Activated T-helper 1 cell treated with anti-CD3 and anti-CD28 coated beads, Interleukin-2, amount 50 U/mL, for 16 hours (primary cell): ENCODE measurements at places on chromosomes 6 and 20.

- no peak for DNase-seq
Measured at GRCh38 chr6:135331002-135331401, 149.9 kb downstream of the MYB start.

DNA sequence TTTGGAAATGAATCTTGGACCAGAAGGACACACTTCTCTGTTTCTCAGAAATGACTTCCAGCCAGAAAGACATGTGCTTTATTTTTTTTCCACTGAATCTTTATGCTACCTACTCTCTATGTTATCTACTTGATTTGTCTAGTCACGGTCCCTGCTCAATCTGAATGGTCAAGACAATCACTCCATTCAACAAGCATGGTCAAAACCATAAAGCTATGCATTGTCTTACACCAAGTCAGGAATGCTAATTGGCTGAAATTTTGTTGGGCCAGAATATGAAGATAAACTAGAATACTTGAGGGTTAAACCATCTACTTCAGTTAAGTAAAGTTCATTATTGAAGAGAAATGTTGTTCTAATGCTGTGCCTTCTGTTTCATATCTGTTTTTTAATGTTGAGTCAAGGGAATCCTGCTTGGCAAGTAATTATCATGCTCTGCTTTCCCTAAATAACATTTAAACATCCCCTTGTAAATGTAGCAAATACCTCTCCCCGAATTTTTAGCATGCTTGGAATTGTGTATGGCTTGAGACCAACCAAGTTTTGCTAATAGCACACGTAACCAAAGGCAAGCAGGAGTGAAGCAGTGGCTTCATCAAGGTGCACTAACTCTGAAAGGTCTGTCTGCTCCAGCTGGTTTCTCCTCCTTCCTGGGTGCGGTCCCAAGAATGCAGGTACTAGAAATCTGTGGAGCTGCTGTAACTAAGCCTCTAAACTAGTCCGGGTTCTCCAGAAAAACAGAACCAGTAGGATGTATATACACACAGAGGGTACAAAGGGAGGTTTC, 190.3 kb upstream of the CDYL start:
- DNase-seq, result no peak

DNA sequence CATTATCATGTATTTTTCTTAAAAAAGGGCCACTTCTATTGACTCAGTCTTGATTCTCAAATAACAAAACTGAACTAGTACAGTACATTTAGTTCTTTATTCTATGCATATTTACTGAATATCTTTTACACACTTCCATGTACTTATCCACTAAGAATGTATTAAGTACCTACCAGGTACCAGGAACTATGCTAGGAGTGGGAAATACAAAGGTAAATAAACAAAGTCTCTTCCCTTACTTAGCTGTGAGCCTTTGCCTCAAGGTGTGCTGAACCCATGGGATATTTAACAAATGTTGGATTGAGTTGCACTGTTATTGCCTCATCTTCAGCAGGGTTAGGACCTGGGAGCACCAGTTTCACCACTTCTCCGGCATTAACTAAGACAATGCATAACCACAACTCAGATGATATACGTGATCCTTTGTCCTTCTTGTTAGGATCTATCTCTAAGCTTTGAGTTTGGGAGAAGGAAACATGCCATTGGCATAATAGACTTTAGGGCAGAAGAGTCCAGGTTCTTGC, 533.9 kb downstream of the TFAP2B start:
- no peak for DNase-seq

DNA sequence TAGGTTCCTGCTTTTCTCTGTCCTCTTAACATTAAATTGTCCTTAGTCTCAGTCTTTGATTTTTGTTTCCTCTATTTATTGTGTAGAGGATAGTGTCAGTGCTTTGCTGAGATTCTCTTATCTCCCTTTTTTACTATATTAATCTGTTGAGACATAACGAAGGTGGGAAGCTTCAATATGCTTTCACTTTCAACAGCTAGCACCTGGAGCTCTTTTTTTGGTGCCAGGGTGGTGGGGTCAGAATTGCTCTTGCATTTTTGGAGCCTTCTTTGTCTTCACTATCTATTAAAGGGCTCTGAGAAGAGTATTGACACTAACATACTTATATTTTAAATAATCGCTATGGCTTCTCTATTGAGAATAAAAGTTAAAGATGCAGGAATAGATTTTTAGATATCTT, 97.1 kb upstream of the EPHA7 start:
- DNase-seq, result no peak

GRCh38 chr20:2602046-2602735, 50.2 kb upstream of the NOP56 start:
- no peak for DNase-seq
